ENCODE measurements at places on chromosomes 4 and X. TPM values are rescaled to one million over a fixed set of nuclear protein-coding genes. Genes with fewer than 3 reads are reported as not detected.

DNA sequence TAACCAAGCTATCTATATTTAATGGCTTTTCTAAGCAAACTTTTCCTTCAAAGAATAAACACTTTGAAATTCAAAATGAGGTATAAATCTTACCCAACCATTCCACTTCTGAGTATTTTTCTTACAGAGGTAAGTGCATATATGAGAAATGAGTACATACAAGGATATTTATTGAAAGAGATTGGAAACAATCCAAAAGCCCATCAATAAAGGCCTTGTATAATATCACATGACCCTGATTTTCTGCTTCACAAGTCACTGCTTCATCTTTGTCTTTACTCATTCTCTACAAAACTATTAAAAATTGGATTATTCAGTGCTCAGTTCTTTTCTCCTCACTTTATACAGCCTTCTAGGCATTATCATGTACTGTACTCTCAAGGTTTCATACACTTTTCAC lies 91.3 kb downstream of the SRPX start:
- no peaks in the 10 kb centered on the region for H3K4me1 ChIP-seq
- H3K36me3 ChIP-seq, result no peaks in the 10 kb centered on the region
- no peak overlapping the region for H3K27ac ChIP-seq
- no peak overlapping the region for H3K4me3 ChIP-seq

DNA sequence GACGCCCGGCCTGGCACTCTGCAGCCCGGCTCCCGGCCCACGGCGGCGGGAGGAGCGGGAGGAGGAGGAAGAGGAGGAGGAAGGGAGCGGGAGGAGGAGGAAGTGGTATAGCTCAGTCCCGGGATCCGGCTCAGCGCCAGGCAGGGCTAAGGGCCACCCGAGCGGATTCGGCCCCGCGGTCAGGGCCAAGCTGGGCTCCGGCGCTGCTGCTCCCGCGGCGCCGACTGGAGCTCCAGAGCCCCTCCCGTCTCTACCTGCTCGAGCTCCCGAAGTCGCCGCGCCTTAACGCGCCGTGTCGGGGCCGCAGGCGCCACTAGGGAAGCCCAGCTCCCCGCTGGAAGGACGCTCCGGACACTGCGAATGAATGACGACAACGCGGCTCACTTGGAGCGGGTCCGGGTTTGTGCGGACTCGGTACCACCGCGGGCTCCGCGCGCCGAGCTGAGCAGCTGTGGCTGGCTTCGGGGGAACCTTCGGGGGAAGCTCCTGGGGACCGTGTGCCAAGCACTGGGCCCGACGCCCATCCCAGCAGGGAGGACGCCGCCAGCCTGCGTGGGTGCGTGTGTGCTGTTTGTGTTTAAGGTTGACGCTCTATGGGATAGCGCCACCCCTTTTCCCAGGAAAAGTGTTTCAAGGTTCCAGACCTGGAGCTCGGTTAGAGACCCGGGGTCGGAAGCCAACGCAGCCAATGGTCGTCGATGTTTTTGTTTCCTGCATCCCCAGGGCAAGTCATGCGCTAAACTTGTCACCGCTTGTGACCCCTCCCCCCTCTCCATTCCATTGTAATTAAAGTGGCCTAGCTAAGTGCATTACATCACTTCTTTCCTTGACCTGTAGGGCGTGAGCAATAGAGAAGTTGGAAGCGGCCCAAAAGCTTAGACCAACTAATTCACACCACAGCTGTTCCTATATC lies at the start of gene TBC1D9:
TBC1D9 (minus strand) TSS at position 67 of the 913 bp plus-strand sequence. CDS start 340 bp downstream, outside the sequence.
- peak within 1 kb of the TSS; percentile 94 for H3K27ac ChIP-seq
- H3K36me3 ChIP-seq, result no peaks in the 10 kb centered on the region
- H3K4me1 ChIP-seq, result peaks cover 8% of the 10 kb centered on the region
- no peaks in the 10 kb centered on the region for H3K27me3 ChIP-seq
- H3K4me3 ChIP-seq, result peak within 1 kb of the TSS; percentile 86
- peak; percentile 87 for DNase-seq

GRCh38 chrX:49995795-49996455 lies 73.5 kb downstream of the CLCN5 start:
- DNase-seq, result no peak
- no peaks in the 10 kb centered on the region for H3K36me3 ChIP-seq
- H3K27me3 ChIP-seq, result no peaks in the 10 kb centered on the region
- no peak overlapping the region for H3K4me3 ChIP-seq
- H3K27ac ChIP-seq, result no peak overlapping the region
- H3K4me1 ChIP-seq, result no peaks in the 10 kb centered on the region

- no peaks in the 10 kb centered on the region for H3K27me3 ChIP-seq
- no peak overlapping the region for H3K27ac ChIP-seq
- no peaks in the 10 kb centered on the region for H3K36me3 ChIP-seq
- no peak for DNase-seq
Measured at GRCh38 chr4:123596805-123597204, 200.2 kb downstream of the SPRY1 start.

HSFX3 gene
- not detected for total RNA-seq

FAM149A gene
- 21.2 TPM for total RNA-seq

DNA sequence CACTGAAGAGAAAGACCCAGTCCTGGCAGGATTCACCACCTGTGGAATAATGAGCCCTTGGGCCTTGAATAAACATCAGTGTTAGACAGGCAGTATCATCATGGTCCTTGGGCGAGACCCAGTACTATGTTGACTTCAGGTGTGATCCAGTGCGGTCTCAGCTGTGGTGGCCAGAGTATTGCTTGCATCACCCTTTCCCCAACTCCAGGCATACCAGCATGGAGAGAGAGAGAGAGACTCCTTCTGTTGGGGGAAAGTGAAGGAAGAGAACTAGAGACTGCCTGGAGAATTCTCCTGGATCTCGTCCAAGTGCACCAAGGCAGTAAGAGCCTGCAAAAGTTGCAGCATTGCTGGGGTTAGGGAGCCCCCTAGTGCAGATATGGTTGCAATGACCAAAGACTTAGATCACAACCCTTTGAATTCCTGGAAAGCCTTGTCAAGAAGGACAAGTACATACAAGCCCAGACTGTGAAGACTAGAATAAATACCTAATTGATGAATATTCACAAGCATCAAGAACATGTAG lies 61.1 kb upstream of the VAMP7 start:
- no peaks in the 10 kb centered on the region for H3K27me3 ChIP-seq
- no peak overlapping the region for H3K4me3 ChIP-seq
- no peaks in the 10 kb centered on the region for H3K36me3 ChIP-seq
- no peak overlapping the region for H3K27ac ChIP-seq

GPR50 gene
- not detected for total RNA-seq

DNA sequence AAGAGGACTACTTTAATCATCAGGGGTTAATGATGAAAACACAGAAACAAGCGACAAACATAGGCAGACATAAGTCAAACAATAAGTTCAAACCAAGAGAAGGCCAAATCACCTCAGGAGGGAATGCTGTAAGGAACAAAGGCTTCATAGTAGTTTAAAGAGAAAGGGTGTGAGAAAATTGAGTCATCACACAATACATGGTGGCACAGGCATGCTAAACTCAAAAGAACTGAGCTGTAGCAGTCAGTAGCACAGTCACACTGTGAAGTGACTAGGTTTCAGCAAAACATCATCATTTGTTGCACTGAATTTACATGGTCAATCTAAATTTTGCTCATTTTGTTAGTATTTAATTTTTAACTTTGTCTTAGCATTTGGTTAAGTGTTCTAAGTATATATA lies 24.2 kb downstream of the SMC1A start:
- no peak overlapping the region for H3K4me3 ChIP-seq
- DNase-seq, result no peak
- no peaks in the 10 kb centered on the region for H3K4me1 ChIP-seq
- H3K27me3 ChIP-seq, result no peaks in the 10 kb centered on the region
- H3K36me3 ChIP-seq, result no peaks in the 10 kb centered on the region

GRCh38 chrX:129802863-129803262 lies 23.1 kb downstream of the SASH3 start:
- no peaks in the 10 kb centered on the region for H3K4me1 ChIP-seq
- no peaks in the 10 kb centered on the region for H3K27me3 ChIP-seq
- peaks cover 3% of the 10 kb centered on the region for H3K36me3 ChIP-seq
- H3K27ac ChIP-seq, result no peak overlapping the region

- no peaks in the 10 kb centered on the region for H3K36me3 ChIP-seq
- no peaks in the 10 kb centered on the region for H3K4me1 ChIP-seq
- H3K27ac ChIP-seq, result no peak overlapping the region
- no peak overlapping the region for H3K4me3 ChIP-seq
- H3K27me3 ChIP-seq, result no peaks in the 10 kb centered on the region
Measured at GRCh38 chr4:123659262-123659661, 262.7 kb downstream of the SPRY1 start.

- DNase-seq, result no peak
- no peaks in the 10 kb centered on the region for H3K36me3 ChIP-seq
- H3K4me1 ChIP-seq, result no peaks in the 10 kb centered on the region
Measured at GRCh38 chr4:44221407-44221806, 227.2 kb downstream of the KCTD8 start.

INTS6L gene
- 1.0 TPM for total RNA-seq

GLOD5 gene
- 0.72 TPM for total RNA-seq

- no peak overlapping the region for H3K4me3 ChIP-seq
- H3K27ac ChIP-seq, result no peak overlapping the region
- DNase-seq, result no peak
- H3K27me3 ChIP-seq, result no peaks in the 10 kb centered on the region
- H3K36me3 ChIP-seq, result no peaks in the 10 kb centered on the region
- no peaks in the 10 kb centered on the region for H3K4me1 ChIP-seq
Measured at GRCh38 chrX:53122013-53122412, 28.1 kb downstream of the KANTR start.

SPANXB1 gene
- not detected for total RNA-seq

- no peak for DNase-seq
- H3K4me3 ChIP-seq, result no peak overlapping the region
- no peaks in the 10 kb centered on the region for H3K27me3 ChIP-seq
- no peaks in the 10 kb centered on the region for H3K4me1 ChIP-seq
- no peaks in the 10 kb centered on the region for H3K36me3 ChIP-seq
Measured at GRCh38 chr4:27894951-27895350, 1034.3 kb downstream of the STIM2 start.

UCHL1 gene
- total RNA-seq, result 13.7 TPM

DNA sequence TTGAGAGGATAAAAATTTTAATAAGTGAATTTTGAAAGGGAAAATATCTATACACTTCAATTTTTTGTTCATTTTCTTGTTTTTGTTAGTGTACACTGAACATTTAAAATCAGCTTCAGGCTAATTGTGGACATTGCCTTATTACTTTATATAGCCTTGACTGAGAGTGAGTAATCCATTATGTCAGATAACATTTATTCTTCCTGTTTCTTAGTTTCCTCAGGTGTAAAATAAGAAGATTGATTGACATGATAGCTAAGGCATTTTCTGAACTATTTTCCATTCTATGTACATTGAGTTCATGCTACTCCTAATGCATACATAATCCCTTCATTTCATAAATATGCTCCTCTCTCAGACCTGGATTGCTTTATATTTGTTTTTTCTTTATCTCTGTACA lies 607.3 kb upstream of the AADAT start:
- H3K4me1 ChIP-seq, result no peaks in the 10 kb centered on the region
- no peak overlapping the region for H3K27ac ChIP-seq
- no peaks in the 10 kb centered on the region for H3K36me3 ChIP-seq
- no peak overlapping the region for H3K4me3 ChIP-seq
- H3K27me3 ChIP-seq, result no peaks in the 10 kb centered on the region

CXCL10 gene
- not detected for total RNA-seq

DNA sequence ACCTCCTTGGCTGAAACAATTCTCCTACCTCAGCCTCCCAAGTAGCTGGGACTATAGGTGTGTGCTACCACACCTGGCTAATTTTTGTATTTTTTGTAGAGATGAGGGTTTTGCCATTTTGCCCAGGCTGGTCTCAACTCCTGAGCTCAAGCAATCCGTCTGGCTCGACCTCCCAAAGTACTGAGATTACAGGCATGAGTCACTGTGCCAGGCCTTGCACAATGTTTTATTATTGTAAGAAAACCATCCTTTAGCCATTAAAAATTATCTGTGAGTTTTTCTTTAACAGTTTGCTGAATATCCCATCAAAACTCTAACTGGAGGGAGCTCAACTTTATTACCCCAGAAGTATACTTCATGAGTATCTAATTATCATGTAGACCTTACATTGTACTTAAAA lies 900.3 kb downstream of the PCDH7 start:
- no peak for DNase-seq
- no peaks in the 10 kb centered on the region for H3K27me3 ChIP-seq
- H3K4me1 ChIP-seq, result no peaks in the 10 kb centered on the region

DNA sequence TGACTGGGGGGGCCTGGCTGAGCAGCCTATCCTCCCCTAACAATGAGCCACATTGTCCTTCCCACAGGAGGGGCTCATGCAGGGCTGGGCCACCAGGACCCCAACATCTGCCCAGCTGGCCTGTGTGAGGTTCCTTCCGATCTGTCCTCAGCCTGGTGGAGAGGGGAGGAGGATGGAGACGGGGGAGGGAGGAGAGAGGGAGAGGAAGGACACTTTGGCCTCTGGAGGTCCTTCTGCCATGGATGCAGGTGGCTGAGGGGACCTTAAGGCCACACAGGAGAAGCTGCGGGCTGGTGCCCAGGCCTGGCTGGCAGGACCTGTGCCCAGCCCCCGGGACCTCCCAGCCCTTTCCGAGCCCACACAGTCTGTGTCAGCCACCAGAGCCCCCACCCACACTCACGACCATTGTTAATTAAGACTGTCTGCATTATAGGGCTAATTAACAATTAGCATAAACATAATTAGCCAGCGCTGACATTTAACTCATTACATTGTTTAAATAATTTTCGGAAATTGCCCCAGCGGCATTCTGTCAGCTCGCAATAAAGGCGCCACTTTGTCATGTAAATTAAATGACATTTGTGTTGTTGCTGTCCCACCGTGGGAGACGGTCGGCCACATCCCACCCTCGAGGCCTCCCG lies 53.0 kb upstream of the NKX1-1 start:
- H3K27ac ChIP-seq, result no peak overlapping the region
- H3K4me1 ChIP-seq, result no peaks in the 10 kb centered on the region

RHOXF2B gene
- total RNA-seq, result not detected

CXorf65 gene
- not detected for total RNA-seq
